ENCODE measurements at places on chromosomes 7 and 10.

DNA sequence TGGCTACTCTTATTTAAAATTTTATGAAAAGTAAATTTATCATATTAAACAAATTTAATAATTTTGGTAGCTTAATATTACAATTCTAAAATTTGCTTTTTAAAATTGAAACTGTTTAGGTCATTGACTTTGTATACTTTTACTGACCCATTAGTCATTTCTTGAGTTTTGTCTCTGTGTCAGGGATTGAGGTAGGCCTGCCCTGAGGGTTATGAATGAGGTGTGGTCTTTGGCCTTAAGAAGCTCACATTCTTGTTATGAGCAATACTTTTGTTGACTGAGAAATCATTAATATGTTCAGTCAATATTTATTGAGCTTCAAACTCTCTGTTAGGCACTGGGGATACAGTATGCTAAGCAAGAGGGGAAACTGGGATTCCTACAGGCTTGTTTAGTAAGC is 47.0 kb upstream of the RPA3 start:
- DNase-seq, result no peak

GRCh38 chr10:98425511-98426352 is 10.8 kb upstream of the PYROXD2 start:
- peak; percentile 31 for DNase-seq

- DNase-seq, result no peak
Observed at GRCh38 chr7:54995610-54996363, 23.0 kb upstream of the EGFR start.

- no peak for DNase-seq
Observed at GRCh38 chr10:97977673-97978072, 52.7 kb downstream of the CRTAC1 start.

GRCh38 chr7:92092210-92092609 is 42.1 kb downstream of the CYP51A1 start:
- peak; percentile 42 for DNase-seq

- no peak for DNase-seq
Observed at GRCh38 chr7:30936650-30937245, 25.1 kb downstream of the AQP1 start.

- DNase-seq, result no peak
Observed at GRCh38 chr10:99041468-99041867, 194.2 kb downstream of the HPSE2 start.

DNA sequence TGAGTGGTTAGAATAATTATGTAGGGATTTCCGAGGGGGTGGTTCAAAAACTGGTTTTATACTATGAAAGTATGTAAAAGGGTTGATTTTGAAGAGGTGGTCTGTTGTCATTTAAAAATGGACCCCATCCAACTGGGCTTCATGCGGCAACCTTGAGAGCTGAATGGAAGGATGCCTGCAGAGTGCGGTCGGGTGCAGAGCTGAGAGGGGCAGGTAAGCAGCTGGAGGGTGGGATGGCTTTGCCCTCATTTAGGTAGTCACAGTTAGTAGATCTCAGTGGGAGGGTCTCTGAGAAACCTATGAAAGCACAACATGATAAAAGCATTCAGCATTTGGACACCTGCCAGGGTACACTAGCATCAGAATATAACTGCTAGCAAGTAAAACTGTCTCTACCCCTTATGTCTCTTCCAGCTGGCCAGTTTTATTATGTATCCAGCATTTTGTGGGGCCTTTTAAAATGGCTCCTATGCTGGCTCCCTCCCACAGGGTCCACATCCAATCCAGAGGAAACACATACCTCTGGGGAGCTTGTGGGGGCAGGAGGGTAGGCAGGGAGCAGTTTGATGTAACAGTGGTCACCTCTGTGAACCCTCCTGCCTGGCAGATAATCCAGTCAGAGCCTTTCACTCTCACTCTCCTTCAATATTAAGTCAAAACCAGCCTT is 75.9 kb upstream of the MAGI2 start:
- no peak for DNase-seq

- DNase-seq, result peak; percentile 87
Observed at GRCh38 chr7:47218378-47219176, 363.3 kb downstream of the TNS3 start.

DNA sequence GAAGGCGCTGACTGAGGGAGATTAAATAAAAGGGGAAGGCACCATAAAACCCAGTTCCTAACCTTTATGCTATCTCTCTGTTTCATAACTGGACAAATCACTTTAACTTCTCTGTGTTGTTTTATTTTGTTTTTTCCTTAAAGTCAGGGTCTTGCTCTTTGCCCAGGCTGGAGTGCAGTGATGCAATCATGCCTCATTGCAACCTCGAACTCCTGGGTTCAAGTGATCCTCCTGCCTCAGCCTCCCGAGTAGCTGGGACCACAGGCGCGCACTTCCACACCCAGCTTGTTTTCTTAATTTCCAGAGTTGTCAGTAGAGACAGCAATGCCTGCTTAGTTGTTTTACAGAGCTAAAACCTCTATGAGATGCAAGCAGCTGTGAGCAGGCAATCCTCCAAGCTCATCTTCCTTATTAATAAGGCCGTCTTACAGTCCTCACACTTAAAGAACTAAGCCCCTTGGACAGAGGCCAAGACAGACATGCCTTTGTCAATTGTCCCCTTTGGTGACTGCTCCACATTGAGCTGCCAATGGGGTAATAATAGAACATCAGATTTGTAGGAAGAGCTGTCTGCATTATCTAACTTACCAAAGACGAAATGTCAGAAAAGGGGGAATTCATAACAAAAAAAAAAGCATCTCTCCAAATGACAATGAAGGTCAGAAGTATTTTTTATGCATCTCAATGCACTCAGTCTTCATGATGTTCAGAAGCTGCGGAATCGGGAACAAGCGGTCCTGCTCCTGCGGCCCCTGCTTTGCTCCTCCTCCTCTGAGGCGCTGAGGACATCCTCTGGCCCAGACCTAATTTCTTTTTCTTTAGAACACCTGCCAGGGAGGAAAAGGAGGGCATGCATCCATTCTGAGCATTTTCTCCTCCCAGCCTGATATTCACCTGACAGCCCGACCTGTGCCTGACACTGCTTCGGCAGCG is 62.7 kb upstream of the RNF32 start:
- no peak for DNase-seq

DNA sequence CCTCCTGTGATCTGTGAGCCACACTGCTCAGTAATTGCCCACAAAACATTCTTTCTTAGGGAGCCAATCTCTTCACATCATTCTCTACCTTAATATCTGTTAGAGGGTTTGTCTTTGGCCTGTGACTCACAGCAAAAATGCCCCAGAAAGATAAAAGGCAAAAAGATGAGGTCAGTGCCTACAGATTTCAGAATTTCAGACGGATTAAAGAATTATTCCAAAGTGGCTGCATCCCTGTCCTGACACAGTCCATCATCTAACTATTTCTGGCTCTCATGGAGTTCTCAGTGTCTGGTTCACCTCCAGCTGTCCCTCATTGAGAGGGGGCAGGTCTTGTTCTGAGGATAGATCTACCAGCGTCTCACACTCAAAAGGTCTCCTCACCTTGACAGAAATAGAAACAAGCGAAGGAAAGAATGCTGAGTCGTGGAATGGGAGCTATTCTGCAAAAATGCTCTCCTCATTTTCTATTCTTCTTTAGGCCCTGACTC is 138.5 kb upstream of the AOAH start:
- DNase-seq, result no peak

DNA sequence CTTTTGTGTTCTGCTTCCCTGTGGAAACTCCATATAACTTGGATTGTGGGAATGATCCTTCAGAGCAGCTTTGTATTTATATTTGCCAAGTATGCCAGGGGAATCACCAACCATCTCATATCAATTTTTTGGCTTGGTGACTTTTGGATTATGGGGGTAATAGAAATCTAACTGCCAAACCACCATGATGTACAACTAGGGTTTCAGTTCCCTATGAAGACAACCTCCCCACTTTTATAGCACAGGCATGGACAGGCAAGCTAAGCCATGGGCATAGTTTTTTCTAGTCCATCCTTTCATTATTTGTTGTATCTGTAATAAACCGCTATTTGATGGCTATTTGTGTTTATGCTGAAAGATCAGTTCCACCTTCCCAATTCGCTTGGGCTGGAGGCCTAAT is 17.7 kb downstream of the NPY start:
- no peak for DNase-seq

DNA sequence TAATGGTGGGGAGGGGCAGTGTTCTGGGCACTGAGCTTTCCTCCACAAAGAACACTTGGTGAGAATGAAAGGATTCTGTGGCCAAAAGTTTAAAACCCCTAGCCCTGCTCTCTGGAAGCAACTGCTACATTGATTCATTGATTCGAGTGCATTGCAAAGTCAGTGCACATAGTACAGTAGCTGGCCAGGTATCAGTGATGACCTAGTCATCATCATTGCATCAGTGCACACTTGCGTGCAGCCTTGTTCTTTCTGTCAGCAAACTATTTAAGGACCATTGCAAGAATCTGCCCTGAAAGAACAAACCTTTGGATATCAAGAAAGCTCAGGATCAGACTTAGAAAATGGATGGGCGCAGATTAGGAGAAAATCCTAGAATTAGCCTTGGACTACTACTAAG is 47.4 kb downstream of the CUL1 start:
- no peak for DNase-seq

DNA sequence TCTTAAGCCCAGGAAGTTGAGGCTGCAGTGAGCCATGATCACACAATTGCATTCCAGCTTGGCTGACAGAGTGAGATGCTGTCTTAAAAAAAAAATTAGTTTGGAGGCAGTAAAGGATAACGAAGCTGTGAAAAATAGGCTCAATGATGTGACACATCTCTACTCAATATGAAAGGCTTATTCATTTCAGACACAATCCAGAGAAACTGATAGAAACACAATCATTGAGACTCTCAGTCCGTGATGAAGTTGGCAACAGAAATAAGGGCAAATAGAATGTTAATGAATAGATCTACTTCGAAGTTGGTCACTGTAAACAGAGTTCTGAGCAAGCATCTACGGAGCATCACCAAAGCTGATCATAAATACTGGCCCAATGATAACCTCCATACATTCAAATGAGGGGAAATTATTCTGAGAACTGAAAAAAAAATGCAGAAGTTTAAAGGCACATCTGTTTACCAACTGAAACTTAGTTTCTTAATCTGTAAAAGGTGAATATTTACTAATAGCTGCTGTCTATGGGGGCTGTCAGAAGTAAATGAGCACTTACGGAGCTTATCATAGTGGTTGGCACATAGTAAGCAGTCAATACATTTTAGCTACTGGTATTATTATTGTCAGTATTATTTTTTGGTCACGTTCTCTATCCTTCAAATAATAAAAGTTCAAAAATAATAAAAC is 70.4 kb downstream of the AKR1B1 start:
- DNase-seq, result no peak

DNA sequence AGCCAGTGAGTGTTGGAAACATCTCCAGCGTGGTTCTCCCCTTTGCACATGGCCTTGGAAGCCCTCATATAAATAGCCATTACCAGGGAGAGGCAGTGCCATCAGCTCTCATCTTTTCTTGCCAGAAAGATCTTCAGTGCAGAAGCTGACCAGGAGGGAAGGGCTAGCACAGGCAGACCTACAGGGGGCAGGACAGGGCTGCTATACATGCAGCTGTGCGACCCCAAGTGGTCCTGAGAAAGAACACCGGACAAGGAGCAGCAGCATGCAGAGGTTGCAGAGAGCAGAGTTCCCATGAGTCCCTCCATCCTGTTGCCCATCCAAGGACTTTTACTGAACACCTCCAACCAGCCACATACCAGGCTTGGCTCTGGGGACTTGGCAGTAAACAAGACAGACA is 17.1 kb downstream of the GRID1 start:
- peak; percentile 20 for DNase-seq
